ENCODE measurements at places on chromosomes 16 and 17.

- no peak for DNase-seq
Measured at GRCh38 chr16:85191341-85191965, 79.2 kb upstream of the CIBAR2 start.

DNA sequence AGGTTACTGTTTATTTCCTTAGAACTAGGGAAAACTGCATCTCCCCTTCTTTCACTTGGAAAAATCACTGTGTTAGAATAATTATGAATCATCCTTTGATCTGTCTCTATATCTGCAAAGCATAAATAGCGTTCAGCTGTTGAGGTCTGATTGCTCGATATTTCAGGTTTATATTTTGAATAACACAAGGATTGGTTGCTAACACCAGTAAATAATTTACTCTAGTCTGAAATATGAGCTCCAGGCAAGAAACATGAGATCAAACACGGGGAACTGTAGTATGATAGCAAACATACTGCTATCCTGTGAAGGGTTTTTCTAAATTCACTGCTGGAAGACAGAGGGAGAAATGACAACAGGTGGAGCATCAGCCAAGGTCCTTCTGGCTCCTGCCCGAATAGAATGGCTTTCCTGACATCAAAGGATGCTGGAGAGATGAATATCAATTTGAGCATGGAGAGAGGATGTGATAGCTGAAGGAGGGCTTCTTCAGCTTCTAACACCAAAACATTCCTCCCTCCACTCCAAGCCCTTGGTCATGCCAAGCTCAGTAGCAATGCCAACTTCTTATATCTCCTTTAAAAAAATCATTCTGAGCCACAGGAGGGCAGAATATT lies 450.3 kb downstream of the SHISA9 start:
- DNase-seq: no peak

DNA sequence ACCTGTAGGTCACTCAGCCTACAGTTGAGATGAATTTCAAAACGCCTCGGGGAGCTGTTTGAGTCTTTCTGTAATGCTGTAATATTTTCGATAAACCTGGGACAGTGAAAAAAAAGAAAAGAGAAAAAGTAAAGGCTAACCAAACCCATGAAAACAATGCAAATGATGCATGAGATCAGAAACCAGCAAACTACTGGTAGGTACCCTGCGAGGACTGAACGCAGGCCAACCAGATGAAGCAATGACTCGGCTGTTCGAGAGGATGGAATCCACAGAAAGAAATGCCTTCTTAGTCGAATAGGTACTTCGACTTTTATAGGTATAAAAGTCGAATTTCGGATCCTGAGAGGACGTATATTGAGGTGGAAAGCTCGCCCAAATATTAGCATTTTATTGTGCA lies 509 bp upstream of the ATAD5 start:
- no peak for DNase-seq

- DNase-seq: no peak
Measured at GRCh38 chr17:81049973-81050551, 15.1 kb downstream of the BAIAP2 start.

DNA sequence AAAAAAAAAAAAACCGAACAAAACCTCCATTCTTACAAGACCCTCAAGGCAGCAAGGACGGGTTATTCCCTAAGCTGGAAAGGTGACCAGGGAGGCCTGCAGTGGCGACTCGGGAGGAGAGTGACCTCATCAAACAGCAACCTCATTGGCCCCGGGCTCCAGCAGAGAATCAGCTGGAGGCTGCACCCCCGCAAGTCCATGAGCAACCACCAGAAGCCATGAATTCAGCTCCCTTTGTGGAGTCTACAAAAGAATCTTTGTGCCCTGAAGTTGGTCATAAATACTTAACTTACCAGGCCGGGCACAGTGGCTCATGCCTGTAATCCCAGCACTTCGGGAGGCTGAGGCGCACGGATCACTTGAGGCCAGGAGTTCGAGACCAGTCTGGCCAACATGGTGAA lies 80.9 kb upstream of the CREBBP start:
- no peak for DNase-seq

Data from skeletal muscle cell (primary cell).